C1 segment of cervical spinal cord (tissue), 14 donors: ENCODE measurements at places on chromosomes 7 and 10.

GRCh38 chr7:150860291-150860977 lies 8.1 kb downstream of the AOC1 start:
- no peak for DNase-seq

GRCh38 chr7:149787428-149788299 lies 14.3 kb upstream of the ZNF467 start:
- no peak for DNase-seq

GRCh38 chr7:139231513-139232376 lies 708 bp downstream of the UBN2 start:
- DNase-seq = no peak

DNA sequence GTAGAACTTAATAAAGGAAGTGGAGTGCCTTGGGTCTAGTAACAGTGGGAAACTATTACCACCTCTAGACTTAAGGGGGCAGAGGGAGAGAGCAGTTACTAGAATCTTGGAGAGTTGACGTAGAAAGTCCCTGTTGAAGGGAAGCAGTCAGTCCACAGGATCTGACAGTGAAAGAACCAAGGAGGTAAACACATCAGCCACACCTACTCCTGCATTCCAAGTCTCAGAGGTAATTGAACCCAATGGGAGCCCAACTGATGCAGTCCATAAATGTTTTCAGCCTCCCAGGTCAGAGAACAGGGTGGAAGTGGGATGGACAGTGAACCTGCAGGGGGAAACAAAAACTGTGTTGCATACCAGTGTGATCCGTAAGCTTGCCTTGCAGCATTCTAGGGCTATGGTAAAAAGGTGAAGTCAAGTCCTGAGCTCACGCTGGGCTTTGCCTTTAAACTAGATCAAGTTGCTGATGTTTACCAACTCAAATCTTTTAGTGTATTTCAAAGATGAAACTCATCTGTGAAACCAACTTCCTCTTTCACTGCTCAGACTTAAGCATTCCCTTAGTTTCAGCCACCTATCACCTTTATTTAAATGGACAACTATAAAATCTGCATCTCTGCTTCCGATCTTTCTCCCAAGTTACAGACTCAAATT lies 57.2 kb downstream of the SLC16A12 start:
- DNase-seq = no peak

GRCh38 chr10:87740254-87740655 lies 77.8 kb downstream of the ATAD1 start:
- DNase-seq = no peak
